ENCODE measurements at places on chromosomes 1 and 21.
A peak's percentile ranks its signal among the peaks of the same experiment; 100 is the strongest.

DNA sequence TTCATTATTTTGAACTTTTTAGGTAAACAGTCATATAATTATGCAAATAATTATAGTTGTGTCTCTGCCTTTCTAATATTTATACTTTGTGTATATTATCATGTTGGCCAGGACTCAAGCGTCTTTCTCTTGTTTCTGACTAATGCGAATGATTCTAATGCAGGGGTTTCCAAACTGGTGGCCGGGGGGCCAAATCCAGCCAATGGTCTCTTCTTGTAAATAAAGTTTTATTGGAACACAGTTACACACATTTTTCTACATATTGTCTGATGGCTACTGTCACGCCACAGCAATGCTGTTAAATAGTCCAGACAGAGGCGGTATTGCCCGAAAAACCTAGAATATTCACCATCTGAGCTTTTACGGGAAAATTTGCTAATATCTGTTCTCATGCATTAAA, 8.9 kb upstream of the POFUT2 start:
- DNase-seq, result no peak

DNA sequence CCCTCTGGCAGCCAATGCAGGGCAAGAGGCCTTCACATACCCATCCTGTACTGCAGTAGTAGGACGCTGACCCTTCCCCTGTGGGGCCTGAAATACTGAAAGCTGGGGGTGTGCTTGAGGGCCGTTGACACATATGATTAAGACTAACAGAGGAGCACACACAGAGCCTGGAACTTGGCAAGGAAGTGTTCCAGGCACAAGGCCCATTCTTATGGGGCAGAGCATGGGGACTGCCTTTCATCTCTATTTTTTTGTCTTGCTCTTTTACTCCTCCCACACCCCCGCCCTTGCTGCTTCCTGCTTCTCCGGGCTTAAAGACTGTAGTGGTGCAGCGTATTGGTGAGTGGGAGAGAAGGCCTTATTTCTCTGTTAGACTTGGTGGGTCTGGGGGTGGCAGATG, 137.4 kb downstream of the BACH1 start:
- no peak for DNase-seq

DNA sequence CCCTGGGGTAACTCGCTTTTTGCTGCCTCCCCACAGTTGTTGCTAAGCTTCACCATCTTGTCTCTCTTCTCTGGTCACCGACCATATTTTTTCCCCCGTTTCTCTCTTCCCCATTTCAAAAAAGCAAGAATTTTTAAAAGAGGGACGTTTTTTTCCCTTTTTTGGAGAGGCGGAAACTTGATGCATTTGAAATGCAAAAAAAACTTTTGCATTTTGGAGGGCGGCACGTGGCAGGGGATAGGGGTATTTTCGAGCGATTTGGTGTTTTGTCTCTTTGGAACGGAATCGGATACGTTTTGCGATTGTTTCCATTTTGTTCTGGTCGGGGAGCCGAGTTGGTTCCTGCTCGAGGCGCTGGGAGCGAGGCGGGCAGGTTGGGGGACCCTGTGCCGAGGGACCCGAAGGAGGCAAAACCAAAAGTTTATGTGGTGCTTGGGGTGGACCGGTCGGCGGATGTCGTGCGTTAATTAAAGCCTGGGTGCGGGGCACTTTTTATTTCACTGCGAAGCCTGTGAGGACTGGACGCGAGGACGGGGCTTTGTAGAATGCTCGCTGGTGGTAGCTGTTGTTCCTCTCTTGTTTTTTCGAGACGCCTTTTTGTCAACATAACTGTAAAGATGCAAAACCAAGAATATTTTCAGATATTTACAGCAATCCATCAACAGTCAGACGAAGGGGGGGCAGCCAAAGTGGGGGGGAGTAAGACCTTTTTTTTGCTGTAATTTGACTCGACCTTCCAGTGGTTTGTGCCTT, 884 bp downstream of the H3-3A start:
- peak; percentile 50 for DNase-seq

- no peak for DNase-seq
Observed at GRCh38 chr1:232904566-232904965, 45.8 kb upstream of the NTPCR start.

DNA sequence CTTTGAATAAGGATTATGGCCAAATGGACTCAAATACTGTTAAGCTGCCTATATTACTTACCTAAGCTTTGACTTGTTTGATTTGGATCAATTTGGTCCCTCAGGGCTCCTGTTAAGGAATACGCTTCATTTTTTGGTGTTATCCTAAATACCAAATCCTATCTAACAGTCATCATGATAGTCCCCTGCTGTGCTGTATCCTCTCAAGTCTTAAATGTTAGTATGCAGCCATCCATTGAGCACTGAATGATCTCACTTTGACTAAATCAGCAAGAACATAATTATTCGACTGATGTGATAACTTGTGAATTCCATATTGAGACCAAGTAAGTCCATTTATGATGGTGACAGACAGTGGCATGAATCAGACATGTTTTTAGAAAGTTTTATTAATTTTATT, 53.1 kb upstream of the ATF3 start:
- DNase-seq, result no peak

GRCh38 chr1:39409055-39409816, 82.2 kb upstream of the BMP8A start:
- no peak for DNase-seq

DNA sequence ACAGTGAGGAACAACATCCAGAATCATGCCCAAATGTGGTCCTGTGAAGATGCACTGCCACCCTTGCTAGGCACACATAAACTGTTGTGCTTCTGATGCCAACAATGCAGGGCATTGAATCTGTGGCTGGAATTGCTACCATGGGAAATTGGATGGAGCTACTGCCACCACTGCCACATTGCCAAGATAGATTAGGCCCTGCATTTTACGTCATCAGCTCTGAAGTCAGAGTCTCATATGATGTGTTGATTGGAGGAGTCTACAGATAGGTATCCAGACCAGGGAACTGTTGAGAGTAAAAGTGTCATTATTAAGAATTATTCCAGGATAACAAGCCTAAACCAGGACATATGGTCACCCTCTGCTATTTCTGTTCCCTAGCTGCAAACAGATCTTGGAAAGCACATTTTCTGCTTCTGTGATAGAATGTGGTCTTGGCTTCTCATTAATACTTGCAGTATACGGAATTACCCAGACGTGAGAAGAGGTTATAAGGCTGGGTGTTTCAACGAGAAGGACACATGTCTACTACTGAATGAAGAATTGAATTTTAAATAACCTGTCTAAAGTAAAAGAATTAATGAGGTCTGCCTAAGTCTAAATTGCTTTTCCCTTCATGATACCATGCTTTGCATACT, 106.6 kb downstream of the TNNI3K start:
- no peak for DNase-seq

DNA sequence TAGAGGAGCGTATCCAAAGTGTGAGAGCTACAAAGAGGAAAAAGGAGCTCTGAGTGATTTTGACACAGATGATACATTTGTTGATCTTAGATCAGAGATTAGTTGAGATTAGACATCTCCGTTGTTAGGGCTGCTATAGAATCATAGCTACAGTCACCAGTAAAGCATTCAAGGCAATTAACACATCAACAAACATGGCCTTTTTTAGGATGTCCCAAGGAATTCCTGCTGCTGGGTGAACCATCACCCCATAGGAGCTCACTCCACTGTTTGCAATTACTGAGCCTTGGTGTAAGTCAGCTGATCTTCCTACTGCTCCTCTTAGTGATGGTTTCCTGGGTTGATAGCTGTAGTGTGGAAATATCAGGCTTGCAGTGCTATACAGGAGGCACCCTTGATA, 6.7 kb upstream of the RSRP1 start:
- no peak for DNase-seq

GRCh38 chr1:75520862-75521475, 89.9 kb downstream of the SLC44A5 start:
- DNase-seq, result no peak

DNA sequence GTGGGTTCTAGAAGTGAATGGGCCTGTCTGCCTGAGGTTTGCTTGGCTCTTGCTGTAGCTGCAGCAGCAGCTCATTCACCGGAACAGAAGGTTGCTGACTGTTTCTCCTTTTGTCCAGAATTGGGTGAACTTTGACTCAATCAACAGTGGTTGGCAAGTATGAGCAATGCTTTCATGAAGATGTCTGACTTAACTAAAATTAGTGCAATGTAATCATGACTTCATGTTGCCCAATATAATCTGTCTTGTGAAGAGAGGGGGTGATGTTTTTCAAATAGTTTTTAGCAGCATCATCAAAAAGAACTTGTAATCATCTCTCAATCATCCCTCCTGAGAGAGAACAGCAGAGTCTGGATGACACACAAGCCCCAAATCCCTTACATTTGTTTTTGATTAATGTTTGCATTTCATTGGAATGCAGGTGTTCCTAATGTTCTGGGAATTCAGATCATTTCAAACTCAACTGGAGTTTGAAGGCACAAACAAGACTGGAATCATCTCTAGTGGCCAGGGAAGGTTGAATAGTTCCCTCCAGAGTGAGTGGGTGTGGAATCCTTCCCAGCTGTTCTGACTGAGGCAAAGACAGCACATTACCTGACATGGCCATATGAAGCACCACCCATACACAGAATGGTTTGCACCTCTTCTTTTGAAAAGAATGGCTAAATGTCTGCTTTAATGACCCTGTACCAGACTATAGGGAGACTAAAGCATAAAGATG, 82.9 kb downstream of the HLX start:
- no peak for DNase-seq

GRCh38 chr1:230843503-230844309, 24.6 kb downstream of the C1orf198 start:
- DNase-seq, result no peak

- no peak for DNase-seq
Observed at GRCh38 chr1:110266834-110267233, 56.7 kb downstream of the KCNC4 start.

GRCh38 chr1:227795732-227796131, 19.7 kb upstream of the PRSS38 start:
- no peak for DNase-seq

DNA sequence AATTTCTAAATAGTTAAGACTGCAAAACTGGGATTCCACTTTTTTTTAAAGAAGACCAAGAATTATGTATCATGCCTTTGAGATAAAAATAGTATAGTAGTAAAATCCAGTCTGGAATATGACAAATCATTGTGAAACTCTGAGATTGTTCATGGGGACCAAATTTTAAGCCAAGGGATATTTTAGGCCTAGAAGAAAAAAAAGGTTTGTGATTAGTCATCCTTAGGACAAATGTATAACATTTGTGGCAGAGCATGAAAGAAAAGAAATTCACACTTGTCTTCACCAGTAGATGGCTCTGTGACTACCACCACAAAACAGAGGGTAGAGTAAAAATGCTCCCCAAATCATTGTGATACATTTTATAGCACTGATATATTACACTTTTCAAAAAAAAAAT, 226.1 kb downstream of the KCTD3 start:
- no peak for DNase-seq

GRCh38 chr1:212838145-212838544, 9.3 kb downstream of the SPATA45 start:
- DNase-seq, result no peak

DNA sequence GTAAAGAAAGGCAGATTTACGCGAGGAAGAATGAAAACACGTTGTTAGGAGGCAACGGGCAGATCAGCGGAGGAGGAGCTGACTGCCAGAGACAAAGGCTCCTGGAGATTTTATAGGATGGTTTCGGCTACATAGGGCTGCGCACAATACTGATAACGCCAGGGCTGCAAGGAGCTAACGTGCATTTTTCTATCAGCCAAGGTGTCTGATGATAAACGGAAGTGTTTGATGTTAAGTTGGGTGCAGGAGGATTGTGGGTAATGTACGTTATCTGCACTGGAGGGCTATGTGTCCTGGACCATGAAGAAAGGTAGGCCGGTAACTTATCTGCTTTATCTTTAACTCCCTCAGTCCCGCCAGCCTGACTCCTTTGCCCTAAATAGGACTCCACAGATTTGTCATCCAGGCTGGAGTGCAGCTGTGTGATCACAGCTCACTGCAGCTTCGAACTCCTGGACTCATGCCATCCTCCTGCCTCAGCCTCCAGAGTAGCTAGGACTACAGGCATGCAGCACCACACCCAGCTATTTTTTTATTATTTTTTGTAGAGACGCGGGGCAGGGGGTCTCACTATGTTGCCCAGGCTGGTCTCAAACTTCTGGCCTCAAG, 29.6 kb downstream of the SETD4 start:
- no peak for DNase-seq

DNA sequence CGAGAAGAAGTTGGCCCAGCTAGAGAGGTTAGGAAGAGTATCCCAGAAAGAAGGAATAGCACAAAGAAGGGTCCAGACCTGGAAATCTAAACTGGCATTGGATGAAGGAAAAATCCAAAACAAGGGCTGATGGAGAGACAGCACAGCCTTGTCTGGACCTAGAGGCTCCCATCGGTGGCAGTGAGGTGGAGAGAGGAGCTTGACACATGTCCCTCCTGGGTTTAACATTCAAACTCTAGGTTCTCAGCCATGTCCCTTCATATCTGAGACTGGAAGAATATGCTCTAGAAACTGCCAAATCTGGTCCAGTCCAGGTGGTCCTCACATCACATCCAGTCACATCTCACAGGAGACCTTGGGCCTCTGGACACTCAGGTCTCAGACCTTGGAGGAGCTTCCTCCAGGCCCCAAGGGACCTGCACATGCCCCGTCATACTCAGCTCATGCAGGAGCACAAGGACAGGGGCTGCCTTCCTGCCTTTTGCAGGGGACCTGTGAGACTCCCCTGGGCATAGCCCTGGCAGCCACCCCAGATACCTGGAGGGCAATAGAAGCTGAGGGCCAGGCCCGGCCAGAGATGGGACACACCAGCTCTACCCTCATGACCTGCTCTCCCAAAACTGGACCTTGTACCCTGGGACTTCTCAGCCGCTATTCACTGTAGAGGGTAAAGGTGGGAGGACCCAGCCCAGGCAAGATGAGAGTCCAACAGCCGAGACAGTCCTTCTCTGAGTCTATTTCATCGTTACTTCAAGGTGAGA, 7.5 kb downstream of the TMEM125 start:
- DNase-seq, result no peak

GRCh38 chr1:114144016-114144415, 9.7 kb downstream of the SYT6 start:
- DNase-seq, result no peak

DNA sequence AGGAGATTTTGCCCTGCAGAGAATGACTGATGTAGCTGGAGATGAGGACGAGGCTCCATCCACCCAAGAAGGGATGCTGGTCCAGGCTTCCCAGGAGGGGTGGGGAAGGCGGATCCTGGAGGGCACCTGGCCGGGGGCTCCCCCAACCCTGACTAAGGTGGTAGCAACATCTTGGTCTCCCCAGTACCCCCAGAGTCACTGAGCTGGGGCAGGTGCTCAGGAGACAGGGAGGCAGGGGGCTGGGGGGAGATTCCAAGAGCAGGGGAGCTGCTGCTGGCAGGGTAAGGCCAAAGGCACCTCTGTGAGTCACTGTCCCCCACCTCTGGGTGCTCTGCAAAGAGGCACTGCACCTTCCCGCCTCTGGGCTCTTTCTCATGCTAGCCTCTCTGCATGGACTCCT, 24.0 kb downstream of the CDCA8 start:
- DNase-seq, result no peak

- DNase-seq, result no peak
Observed at GRCh38 chr1:220153147-220153546, 59.2 kb downstream of the IARS2 start.

- no peak for DNase-seq
Observed at GRCh38 chr1:60678391-60678790, 404.0 kb upstream of the NFIA start.

- DNase-seq, result peak; percentile 19
Observed at GRCh38 chr1:89022167-89022959, at the start of gene GBP3. Gene GBP3, minus strand, starts transcription at chr1:89022866. Its CDS starts 2,145 bp downstream, at chr1:89020721.

All from germinal center (tissue), 1 donor.